PC-9 (cell line): ENCODE measurements at places on chromosomes 1 and 21. TPM values are rescaled to one million over a fixed set of nuclear protein-coding genes. Genes with fewer than 3 reads are reported as not detected.

DNA sequence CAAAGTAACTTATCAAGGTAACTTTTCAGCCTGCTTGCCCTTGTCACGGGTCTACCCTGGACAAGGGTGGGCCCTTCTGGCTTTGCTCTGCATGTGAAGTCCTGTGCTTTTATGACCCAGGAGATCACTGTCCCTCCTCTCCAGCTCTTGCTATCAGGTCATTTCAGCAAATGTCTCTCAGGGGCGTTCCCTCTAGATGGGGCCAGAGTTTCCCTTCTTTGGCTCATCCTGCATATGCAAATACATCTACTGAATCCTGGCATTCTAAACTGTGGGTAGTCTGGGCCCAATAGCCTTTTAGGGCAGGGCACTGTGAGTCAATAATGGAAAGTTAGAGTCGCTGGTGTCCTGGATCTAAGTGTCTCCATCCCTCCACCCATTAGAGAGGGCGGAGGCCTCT is 366.9 kb upstream of the USP24 start:
- no peak for DNase-seq

GRCh38 chr21:28642891-28643290 is 349.8 kb downstream of the LTN1 start:
- DNase-seq = no peak

- no peak for DNase-seq
Observed at GRCh38 chr1:242211254-242212022, 212.5 kb upstream of the MAP1LC3C start.

- no peak for DNase-seq
Observed at GRCh38 chr1:185957441-185958363, 223.5 kb downstream of the HMCN1 start.

DNA sequence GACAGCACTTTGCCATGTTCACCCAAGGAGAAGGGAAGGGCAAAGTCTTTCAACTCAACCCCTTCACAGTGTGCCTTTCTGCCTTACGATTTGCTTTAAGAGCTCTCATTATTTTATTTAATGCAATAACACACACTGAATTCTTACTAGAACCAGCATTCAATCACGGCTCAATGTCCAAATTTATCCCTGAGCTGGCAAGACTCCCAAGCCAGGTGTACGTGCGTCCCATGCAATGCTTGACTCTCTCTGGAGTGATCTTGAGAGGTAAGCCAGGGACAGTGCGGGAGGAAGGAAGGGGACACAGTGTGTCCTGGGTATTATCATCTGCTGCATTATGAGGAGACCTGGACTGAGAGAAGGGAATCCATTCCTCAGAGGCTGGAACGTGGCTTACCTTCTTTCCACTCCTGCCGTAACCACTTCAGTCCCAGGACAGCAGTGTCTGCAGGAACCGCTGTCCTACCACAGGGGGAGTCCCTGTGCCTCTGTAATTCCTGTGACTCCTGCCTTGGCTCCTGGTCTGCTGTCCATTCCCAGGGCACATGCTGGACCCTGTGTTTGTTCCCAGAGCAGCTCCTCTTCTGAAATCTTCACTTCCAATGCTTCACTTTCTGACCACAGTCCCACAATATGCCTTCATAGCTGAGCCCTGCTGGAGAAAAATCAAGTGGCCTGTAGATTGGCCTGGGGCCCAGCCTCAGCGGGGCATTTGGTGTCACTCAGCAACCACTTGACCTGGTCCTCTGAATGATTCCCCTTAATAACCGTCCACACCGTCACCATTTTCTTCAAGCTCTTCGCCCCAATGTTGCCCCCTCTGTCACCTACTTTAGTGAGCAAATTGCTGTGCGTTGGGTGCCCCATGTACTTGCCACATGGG is 28.6 kb upstream of the STUM start:
- no peak for DNase-seq

GRCh38 chr1:209755926-209756614 is at the start of gene TRAF3IP3:
Gene TRAF3IP3 (plus strand): TSS chr1:209756053. CDS start chr1:209760040, 3,987 bp downstream.
- no peak for DNase-seq

DNA sequence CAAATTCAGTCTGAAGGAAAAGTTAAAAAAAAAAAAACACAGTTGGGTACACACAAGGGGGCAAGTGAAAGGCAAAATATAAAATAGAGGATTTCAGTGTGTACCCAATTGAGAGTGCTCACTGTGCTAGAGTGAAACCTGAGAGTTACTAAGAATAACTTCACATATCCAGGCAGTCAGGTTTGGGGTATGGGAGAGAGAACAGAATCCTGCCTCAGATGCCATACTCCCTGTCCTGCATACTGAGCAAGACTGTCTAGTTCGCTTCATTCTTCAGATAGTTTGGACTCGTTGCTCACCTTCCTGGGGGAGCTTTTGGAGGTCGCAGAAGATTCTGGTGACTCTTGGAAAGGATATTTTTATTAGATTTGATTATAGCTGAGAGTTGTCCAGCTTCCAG is 20.4 kb downstream of the CEP85 start:
- DNase-seq = no peak

DNA sequence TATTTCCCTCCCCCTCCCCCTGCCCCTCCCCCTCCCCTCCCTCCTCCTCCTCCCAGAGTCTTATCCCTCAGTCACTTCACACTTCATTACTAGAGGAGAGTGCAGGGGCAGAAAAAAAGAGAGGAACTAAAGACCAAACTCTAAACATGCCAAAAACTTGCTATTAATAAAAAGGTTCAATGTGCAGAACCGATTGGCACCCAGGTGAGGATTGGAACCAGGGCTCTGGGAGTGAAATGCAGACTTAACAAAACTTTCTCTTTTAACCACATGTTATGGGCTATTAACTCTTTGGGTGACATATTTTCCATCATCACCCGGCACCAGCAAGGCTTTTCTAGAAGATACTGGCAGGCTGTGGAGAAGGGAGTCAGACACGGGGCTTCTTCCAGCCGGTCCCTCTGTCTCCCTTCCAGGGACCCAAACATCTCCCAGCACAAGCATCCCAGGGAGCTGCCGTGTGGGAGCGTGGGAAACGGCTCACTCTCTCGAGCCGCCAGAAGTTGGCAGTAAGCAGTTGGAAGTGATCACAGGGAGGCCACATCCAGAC is 13.6 kb downstream of the NID1 start:
- DNase-seq = no peak

- DNase-seq = no peak
Observed at GRCh38 chr1:234014208-234014607, 109.7 kb downstream of the SLC35F3 start.

- no peak for DNase-seq
Observed at GRCh38 chr1:66552829-66553228, 18.9 kb downstream of the SGIP1 start.

DNA sequence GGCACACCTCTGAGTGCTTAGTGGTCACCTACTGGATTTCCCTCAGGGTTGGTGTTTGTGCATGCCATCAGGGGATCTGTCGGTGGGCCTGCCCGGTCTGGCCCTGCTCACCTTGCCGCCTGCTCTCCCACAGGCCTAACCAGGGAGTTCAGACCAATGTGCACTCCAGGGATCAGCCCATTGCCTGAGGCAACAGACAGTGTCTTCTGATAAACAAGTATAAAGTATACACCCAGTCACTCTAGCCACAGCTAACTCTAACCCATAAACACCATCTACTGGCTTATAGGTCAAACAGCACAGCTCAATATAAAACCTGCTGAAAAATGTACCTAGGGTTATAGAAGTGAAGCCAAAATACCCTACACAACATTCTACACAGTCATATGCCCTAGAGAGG is 1300.0 kb downstream of the PLA2G4A start:
- no peak for DNase-seq

- no peak for DNase-seq
Observed at GRCh38 chr21:31872452-31873274, at the start of gene HUNK. Gene HUNK (plus strand): TSS chr21:31873020. CDS start chr21:31873675, 655 bp downstream.

GRCh38 chr1:66175581-66175980 is 358.4 kb upstream of the SGIP1 start:
- no peak for DNase-seq

DNA sequence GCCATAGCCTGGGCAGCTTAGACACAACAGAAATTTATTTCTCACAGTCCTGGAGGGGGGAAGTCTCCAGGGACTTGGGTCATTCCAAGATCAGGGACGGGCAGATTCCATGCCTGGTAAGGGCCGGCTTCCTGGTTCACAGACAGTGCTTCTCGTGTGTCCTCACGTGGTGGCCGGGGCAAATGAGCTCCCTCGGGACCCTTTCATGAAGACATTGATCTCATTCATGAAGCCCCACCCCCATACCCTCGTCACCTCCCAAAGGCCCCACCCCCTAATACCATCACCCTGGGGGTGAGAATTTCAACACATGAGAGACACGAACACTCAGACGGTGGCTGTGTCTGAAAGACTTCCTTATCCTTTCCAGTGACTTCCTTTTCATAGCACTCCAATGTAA is 51.5 kb downstream of the ACOT7 start:
- no peak for DNase-seq

DNA sequence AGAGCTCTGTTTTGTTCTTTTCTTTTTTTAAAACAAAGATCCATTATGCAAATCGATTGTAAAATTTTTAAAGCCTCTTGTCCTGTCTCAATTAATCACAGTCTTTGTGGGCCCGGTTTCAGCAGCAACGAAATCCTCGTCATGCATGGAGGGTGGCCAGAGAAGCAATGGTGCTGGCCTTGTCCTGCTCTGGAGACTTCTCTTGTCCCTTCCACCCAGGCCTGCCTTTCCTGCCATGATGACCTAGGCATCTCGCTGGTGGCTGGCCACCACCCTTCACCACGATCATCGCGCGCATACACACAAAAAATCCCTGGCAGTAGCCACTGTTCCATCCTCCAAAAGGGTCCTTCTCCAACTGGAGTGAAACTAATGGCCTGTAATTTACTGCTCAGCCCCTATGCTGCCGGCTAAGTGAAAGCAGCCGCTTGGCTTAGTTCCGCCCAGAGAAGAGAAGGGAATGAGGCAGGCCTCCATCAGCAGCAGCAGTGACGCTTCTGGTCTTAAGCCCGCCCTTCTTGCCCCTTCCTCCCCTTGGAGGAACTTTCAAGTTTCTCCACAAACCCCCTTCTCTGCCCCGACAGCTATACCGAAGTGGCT is 309.5 kb downstream of the NPHP4 start:
- DNase-seq = no peak

The SLC9C2 gene
- not detected in 2 replicates for total RNA-seq
